ENCODE measurements at places on chromosomes 16 and 17.

GRCh38 chr16:71666928-71667707, 41.1 kb downstream of the MARVELD3 start:
- DNase-seq, result no peak

GRCh38 chr16:19172098-19172780, 4.2 kb downstream of the SYT17 start:
- DNase-seq, result no peak

GRCh38 chr17:73118139-73118538, 25.7 kb upstream of the SLC39A11 start:
- no peak for DNase-seq

DNA sequence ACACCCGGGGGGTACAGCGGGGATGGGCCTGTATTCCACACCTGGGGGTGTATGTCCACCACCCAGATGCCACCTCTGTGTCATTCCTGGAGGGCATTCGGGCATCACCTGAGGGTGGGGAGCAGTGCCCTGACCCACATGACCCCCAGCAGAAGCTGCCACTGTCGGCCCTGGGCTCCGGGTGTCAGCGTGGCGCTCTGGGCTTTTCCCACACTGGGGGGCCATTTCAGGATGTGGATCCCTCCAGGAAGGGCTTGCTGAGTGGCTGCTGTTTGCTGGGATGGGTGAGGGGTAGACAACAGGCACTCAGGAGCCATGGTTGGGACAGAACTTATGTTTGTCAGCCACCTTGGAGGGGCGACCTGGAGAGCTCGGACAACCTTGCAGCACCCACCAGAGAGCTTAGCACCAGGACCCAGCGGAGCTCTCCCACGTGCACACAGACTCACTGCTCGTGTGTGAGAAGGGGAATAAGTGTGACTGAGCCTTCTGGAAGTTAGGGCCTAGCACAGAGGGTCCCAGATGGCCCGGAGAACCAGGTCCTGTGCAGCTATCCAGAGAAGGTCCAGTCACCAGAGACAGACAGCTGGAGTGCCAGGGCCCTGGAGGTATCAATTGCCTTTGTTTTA, 102.7 kb downstream of the METRNL start:
- DNase-seq, result no peak

DNA sequence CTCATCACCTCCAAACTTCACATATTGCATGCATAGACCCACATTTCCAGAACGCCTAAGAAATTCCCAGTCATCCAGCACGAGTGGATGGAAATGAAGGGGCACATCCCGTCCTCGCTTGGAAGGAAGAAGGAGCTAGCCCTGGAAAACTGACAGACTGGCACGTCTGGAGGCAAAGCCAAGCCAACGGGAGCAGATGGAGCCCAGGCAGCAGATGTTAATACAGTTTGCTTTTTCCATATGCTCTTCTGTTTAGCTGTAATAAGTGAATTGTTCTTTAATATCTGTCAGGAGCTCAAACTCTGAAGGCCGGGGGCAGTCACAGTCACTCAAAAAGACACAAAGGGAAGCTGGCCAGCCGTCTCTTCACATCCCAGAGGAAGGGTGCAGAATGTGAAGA, 187.7 kb downstream of the XYLT1 start:
- no peak for DNase-seq

DNA sequence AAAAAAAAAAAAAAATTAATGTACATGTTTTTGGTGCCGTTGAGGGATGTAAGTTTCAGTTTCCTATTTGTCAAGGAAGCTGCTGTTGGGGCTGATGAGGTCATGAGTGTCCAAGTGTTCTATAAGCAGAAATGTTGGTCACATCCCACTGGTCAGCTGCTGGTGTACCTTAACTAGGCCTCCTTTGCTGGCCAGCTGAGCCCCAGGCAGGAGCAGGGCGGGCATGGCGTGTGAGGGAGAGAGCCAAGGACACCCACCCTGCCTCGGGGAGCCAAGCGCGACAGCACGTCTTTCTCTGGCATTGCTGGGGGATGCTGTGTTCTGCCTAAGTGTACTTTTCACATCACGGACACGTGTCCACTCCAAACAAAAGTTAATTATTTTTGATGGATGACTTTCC, 108.1 kb upstream of the CDC42EP4 start:
- DNase-seq, result no peak

DNA sequence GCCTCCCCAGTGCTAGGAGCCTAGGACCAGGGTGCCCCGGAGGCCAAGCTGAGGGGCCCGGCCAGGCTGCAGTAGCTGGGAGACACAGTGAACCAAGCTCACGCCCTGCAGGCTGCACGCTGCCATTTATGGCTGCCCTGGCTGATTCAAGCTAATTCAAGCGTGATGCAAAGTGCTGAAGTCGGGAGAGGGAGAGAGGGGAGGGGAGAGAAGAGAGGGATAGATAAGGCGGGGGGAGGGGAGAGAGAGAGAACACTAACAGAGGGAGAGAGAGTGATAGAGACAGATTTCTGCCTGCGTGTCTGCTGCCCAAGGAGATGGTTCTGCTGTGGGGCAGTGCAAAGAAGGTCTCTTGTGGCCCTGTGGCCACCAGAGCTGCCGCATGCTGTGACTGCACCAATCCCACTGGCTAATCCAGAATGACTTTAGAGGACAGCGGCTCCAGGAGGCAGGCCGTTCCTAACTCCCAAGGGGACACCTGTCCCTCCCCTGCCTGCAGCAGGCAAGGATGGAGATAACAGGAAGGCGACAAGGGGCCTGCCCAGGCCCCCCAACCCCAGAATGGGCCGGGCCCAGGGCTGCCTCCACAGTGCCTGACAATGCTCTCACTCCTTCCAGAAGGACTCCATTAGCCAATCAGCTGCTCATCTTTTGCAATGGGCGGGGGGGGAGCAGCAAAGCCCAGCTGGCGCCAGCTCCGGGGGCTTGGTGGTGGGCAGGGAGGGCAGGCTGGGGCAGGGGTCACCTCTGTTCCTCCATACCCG, 12.9 kb downstream of the MXRA7 start:
- no peak for DNase-seq

- DNase-seq, result no peak
Measured at GRCh38 chr17:66689221-66689620, 145.7 kb upstream of the CACNG5 start.

DNA sequence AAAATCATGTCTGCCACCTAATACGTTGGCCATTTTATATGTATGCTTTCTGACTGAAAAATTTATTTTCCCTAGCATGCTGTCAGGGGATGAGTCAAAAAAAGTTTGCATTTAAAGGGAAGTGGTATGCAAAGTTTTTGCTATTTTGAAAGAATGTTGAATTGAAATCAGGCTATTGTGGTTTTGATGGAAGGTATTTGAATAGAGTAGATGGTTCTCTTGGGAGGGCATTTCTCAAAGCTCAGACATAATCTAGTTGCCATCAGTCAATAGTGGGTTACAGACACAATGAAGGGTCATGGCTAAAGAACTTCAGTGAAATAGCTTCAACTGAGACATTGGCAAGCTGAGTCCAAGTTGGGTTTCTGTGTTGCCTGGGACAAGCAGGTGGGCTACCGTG, 102.4 kb downstream of the MAP2K6 start:
- DNase-seq, result no peak

DNA sequence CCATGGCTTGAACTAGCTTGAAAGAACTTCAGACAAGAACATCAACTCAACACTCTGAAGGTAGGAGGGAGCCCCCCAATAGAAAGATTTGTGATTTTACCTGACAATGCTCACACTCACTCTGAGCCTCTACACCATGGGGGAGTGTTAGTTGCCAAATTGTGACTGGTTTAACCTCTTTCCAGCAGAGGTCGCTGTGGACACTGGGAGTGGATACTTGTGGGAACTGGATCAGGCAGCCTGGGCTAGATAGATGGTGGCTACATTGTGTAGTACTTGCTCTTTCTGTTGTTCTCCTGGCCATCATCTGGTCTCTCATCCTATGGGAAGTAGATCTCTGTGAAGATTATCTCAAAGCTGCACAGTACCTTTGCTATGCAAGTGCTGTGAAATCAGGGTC, 2.9 kb downstream of the SMPD3 start:
- DNase-seq, result peak; percentile 59

GRCh38 chr16:87012954-87013938, 303.9 kb downstream of the C16orf95 start:
- no peak for DNase-seq

DNA sequence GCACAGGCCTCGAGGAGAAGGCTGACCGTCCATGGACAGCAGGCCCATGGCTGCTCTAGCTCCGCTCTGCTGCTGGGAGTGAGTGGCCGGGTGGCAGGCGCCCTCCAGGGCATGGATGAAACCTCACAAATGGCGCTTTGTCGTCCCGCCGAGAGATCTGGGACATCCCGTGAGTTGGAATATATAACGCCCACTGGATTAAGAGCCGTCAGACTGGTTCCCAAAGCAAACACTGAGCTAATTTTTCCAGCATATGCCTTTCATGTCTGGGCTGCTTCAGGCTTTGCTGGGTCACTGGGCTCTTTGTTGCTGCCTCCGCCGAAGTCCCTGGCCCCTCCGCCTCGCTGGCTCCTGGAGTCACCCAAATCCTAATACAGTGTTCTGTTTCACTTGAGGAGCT, 266.3 kb downstream of the FOXL1 start:
- DNase-seq, result no peak

DNA sequence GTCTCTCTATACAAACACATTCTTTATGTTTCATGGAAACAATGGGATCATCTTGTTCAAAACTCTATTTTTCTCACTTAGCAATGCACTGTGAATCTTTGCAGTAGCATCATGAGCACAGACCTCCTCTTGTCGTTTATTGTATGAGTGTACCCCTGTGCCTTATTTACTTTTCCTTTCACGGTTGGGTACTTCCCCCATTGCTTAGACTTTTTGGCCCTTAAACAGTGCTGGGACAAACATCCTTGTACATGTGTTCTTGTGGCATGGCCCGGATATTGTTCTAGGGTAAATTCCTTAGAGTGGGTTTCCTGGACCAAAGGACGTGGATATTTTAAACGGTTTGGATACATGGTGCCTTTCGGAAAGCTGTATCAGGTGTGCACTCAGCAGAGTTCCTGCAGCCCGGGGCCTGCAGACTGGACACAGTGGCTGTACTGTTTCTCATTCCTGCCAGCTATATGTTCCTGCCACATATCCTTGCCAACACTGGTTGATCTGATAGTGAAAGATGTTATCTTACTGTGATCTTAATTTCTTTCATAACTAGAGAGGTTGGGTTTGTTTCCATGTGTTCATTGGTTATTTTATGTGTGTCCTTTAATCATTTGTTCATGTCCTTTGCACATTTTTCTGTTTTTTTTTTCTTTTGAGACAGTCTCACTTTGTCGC, 111.1 kb downstream of the OR1D5 start:
- no peak for DNase-seq

DNA sequence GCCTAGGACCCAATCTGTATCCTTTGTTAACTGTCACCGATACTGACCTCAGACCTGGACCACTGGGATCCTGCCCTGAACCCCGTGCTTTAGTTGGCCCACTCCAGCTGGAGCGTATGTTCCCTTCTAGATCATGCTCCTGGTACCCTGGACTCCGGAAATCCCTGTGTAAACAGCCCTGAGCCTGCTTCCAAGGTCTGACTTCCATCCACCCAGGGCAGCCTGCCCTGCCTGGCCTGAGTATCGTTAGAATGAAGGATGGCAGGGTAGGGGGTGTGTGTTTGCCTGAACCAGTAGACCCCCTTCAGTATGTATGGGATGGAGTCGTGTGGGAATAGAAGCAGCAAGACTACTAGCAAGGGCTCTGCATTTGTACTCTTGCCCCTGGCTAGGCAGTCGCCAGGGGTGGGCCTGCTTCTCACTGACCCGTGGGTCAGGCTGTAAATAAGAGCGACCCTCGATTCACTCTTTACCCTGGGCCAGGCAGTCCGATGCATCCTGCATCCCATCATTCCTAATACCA, 691 bp upstream of the TMEM98 start:
- DNase-seq, result no peak

DNA sequence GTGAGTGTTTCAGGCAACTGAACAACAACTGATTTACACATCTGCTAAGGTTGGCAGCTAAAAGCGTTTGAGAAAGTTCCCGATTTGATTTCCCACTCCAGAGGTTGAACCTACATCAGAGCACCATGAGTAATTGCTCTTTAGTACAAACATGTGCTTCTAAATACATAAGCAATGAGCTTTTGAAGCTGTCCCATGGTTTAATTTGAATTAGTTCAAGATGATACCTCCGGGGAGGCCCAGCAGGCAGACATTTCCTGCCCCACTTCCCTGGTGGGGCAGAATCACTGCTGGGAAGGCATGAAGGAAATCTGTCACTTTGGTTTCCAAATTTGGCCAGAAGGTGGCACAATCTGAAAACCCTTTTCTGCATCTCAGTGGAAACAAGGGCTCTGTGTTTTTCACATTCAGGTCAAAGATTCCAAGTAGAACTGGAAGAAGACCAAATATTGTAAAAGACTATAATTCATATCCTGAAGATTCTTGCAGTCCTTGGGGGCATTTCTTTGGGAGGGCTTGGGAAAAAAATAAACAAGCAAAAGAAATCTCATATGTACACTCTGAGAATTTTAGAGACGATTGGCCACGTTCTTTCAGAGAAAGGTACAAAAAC, 176.2 kb upstream of the FAM20A start:
- peak; percentile 37 for DNase-seq

- DNase-seq, result no peak
Measured at GRCh38 chr17:13003454-13003851, 14.4 kb downstream of the ELAC2 start.

- no peak for DNase-seq
Measured at GRCh38 chr16:50126183-50126582, 26.9 kb upstream of the TENT4B start.

DNA sequence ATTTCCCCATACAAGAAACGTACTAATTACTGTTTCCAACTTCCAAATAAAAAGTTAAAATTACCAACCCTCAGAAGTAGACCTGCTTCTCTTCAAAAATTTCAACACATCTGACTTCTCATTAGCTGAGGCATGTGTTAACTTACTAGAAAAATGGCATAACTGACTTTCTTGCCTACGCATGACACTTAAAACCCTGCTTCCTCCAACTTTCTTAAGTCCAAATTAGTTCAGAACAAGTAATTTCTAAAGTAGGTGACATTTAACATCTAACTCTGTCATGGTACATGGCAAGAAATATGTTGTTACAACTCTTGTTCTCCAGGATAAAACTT, 6.7 kb downstream of the USP7 start:
- no peak for DNase-seq

DNA sequence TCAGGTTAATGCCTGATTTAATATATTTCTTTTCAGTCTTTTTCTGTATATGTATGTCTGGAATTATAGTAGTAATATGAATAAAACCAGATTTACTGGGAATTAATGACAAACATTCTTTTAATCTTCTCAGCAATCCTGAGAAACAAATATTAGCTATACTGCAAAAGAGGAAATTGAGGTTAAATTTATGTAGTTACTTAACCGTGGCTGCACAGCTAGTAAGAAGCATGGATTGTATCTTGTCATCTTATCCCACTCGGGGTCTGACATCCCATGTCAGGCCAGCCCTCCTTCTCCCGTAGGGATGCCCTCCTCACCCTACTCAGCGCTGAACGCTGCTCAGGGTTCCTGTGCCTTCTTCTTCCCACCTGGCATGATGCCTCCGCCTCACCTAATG, 143.0 kb downstream of the FTO start:
- no peak for DNase-seq

Measured in NCI-H1105 (cell line).